A673 (cell line): ENCODE measurements at places on chromosomes 2 and 18. TPM values are rescaled to one million over a fixed set of nuclear protein-coding genes. Genes with fewer than 3 reads are reported as not detected.

- H3K4me3 ChIP-seq: no peak overlapping the region
- H3K27me3 ChIP-seq: no peaks in the 10 kb centered on the region
- no peaks in the 10 kb centered on the region for H3K36me3 ChIP-seq
- peak overlapping the region; percentile 6 for H3K27ac ChIP-seq
These were observed 26.4 kb downstream of the ALK start for GRCh38 chr2:29894822-29895614.

GRCh38 chr2:143974262-143974661 is 545.7 kb downstream of the ZEB2 start:
- no peaks in the 10 kb centered on the region for H3K4me1 ChIP-seq
- no peak overlapping the region for H3K27ac ChIP-seq
- no peak for DNase-seq

- DNase-seq: no peak
- H3K4me1 ChIP-seq: peaks cover 5% of the 10 kb centered on the region
- H3K36me3 ChIP-seq: no peaks in the 10 kb centered on the region
- peak overlapping the region; percentile 77 for H3K4me3 ChIP-seq
These were observed 295 bp downstream of the GAREM1 start for GRCh38 chr18:32470460-32470713.

DNA sequence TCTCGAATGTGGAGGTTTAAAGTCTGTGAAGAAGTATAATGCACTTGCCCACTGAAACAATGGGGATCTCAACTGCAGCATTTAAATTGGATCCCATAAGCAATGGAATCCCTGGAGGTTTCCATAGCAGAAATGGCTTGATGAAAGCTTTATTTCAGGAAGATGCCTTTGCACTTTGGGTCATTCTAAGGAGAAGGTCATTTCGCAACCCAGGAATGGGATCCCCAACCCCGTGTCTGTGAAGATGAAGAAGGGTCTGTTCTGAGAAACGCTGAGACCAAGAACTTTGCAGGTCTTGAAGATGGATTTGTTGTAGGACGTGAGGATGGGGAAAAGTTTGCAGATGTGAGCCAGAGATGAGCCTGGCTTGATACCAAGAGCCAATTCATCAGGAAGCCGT is 1.8 kb upstream of the KCNG3 start:
- no peaks in the 10 kb centered on the region for H3K4me1 ChIP-seq
- H3K4me3 ChIP-seq: no peak overlapping the region
- no peak overlapping the region for H3K27ac ChIP-seq
- H3K36me3 ChIP-seq: no peaks in the 10 kb centered on the region
- no peak for DNase-seq
- no peaks in the 10 kb centered on the region for H3K27me3 ChIP-seq

DNA sequence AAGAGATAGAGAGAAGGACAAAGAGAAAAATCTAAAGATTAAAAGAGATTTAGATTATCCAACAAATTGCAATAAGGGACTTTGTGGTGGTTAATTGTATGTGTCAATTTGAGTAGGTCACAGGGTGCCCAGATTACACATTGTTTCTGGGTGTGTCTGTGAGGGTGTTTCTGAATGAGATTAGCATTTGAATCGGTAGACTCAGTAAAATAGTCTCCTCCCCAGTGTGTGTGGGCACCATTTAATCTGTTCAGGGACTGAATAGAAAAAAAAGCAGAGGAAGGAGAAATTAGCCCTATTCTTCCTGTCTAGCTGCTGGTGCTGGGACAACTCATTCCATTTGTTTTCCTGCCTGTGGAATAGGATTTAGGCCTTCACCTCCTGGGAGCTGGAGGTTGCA is 339.8 kb upstream of the EPHA4 start:
- H3K4me3 ChIP-seq: no peak overlapping the region
- peaks cover 4% of the 10 kb centered on the region for H3K4me1 ChIP-seq
- H3K36me3 ChIP-seq: no peaks in the 10 kb centered on the region
- H3K27me3 ChIP-seq: no peaks in the 10 kb centered on the region
- peak; percentile 80 for DNase-seq
- H3K27ac ChIP-seq: no peak overlapping the region

- H3K36me3 ChIP-seq: no peaks in the 10 kb centered on the region
- H3K27me3 ChIP-seq: peaks cover 11% of the 10 kb centered on the region
- no peak for DNase-seq
- H3K27ac ChIP-seq: no peak overlapping the region
These were observed 144.2 kb upstream of the DLGAP1 start for GRCh38 chr18:4599312-4599711.

- H3K4me1 ChIP-seq: peaks cover 55% of the 10 kb centered on the region
- no peak overlapping the region for H3K4me3 ChIP-seq
- no peaks in the 10 kb centered on the region for H3K36me3 ChIP-seq
- DNase-seq: peak; percentile 93
These were observed 3.1 kb upstream of the KYNU start for GRCh38 chr2:142874293-142874814.

DNA sequence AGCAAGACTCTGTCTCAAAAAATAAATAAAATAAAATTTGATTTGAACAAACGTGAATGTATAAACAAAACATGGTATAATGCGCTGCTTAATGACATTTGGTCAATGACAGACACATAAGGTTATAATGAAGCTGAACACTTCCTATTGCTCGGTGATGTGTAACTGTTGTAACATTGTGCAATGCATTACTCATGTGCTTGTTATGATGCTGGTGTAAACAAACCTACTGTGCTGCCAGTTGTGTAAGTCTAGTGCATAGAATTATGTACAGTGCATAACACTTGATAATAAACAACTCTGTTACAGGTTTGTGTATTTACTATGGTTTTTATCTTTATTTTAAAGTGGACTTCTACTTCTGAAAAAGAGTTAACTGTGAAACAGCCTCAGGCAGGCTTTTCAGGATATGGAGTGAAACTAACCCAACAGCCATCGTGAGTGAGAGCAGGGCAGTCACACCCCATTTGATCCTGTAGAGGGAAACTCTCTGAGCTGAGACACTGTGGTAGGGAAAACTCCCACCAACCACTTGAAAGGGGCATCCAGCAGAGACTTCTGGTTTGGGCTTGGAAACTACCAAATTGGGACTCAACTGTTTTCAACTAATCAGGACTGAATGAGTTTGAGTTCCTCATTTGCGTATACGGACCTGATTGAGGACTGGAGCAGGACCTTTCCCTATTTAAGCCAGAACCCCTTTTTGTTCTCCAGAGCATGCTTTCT is 8.7 kb upstream of the RPRD1A start:
- no peaks in the 10 kb centered on the region for H3K27me3 ChIP-seq
- no peaks in the 10 kb centered on the region for H3K36me3 ChIP-seq
- no peak overlapping the region for H3K4me3 ChIP-seq
- no peak overlapping the region for H3K27ac ChIP-seq

GRCh38 chr2:130286983-130287655 is 55.6 kb upstream of the IMP4 start:
- H3K27ac ChIP-seq: no peak overlapping the region
- no peak overlapping the region for H3K4me3 ChIP-seq
- H3K36me3 ChIP-seq: no peaks in the 10 kb centered on the region
- no peaks in the 10 kb centered on the region for H3K4me1 ChIP-seq
- peaks cover 13% of the 10 kb centered on the region for H3K27me3 ChIP-seq
- DNase-seq: no peak

GRCh38 chr2:43634604-43635306 is 2.3 kb upstream of the PLEKHH2 start:
- H3K27ac ChIP-seq: peak overlapping the region; percentile 35
- peaks cover 17% of the 10 kb centered on the region for H3K4me1 ChIP-seq
- peak; percentile 70 for DNase-seq
- H3K4me3 ChIP-seq: no peak overlapping the region
- H3K27me3 ChIP-seq: no peaks in the 10 kb centered on the region
- no peaks in the 10 kb centered on the region for H3K36me3 ChIP-seq

IL1A gene
- 5.4 and 6.3 TPM in 2 replicates for total RNA-seq

KIF5C gene
- 0.58 and 0.74 TPM in 2 replicates for total RNA-seq

CCDC178 gene
- not detected in 2 replicates for total RNA-seq

ATP8B1 gene
- total RNA-seq: 35.6 and 39.3 TPM in 2 replicates

TRIB2 gene
- total RNA-seq: 92.3 and 100.0 TPM in 2 replicates
